ENCODE measurements at places on chromosomes 3 and 15. TPM values are rescaled to one million over a fixed set of nuclear protein-coding genes. Genes with fewer than 3 reads are reported as not detected.

RYR3 gene
- polyA plus RNA-seq, result 0.08 TPM

EEF1AKMT4 gene
- 9.3 TPM for polyA plus RNA-seq

ZNF148 gene
- 5.1 TPM for polyA plus RNA-seq

PCOLCE2 gene
- polyA plus RNA-seq, result 25.4 TPM

MAPK6 gene
- 16.9 TPM for polyA plus RNA-seq

ULK3 gene
- polyA plus RNA-seq, result 55.3 TPM

CPOX gene
- 37.2 TPM for polyA plus RNA-seq

DNASE1L3 gene
- not detected for polyA plus RNA-seq

CD96 gene
- polyA plus RNA-seq, result 0.06 TPM

REC114 gene
- polyA plus RNA-seq, result not detected

TLR9 gene
- not detected for polyA plus RNA-seq

CP gene
- polyA plus RNA-seq, result not detected

PAK6 gene
- 0.07 TPM for polyA plus RNA-seq

TUSC7 gene
- polyA plus RNA-seq, result not detected

ARPP21 gene
- 1.6 TPM for polyA plus RNA-seq

CCNB2 gene
- polyA plus RNA-seq, result 46.6 TPM

PLXNB1 gene
- polyA plus RNA-seq, result 39.8 TPM

LHFPL4 gene
- polyA plus RNA-seq, result 0.91 TPM

PRRT3 gene
- 5.5 TPM for polyA plus RNA-seq

TM4SF18 gene
- polyA plus RNA-seq, result 0.32 TPM

RPLP1 gene
- 1,792 TPM for polyA plus RNA-seq

TMEM40 gene
- polyA plus RNA-seq, result 0.05 TPM

IL20RB gene
- 0.58 TPM for polyA plus RNA-seq

CHCHD6 gene
- 42.5 TPM for polyA plus RNA-seq

SEMA5B gene
- 0.75 TPM for polyA plus RNA-seq

OIP5 gene
- 8.4 TPM for polyA plus RNA-seq

CSPG5 gene
- 0.58 TPM for polyA plus RNA-seq

WDR49 gene
- polyA plus RNA-seq, result not detected

GHRL gene
- polyA plus RNA-seq, result not detected

EXD1 gene
- polyA plus RNA-seq, result 0.02 TPM

NAALADL2 gene
- polyA plus RNA-seq, result 1.2 TPM

NDN gene
- polyA plus RNA-seq, result 31.6 TPM

TM4SF1 gene
- polyA plus RNA-seq, result 257 TPM

SKOR1 gene
- polyA plus RNA-seq, result 0.18 TPM

SLC12A8 gene
- polyA plus RNA-seq, result 13.2 TPM

CHRNB4 gene
- 0.30 TPM for polyA plus RNA-seq

CYP11A1 gene
- 0.08 TPM for polyA plus RNA-seq

AMIGO3 gene
- 1.2 TPM for polyA plus RNA-seq

OR5K2 gene
- polyA plus RNA-seq, result not detected

DLL4 gene
- 0.03 TPM for polyA plus RNA-seq

C2CD4A gene
- polyA plus RNA-seq, result not detected

SCAANT1 gene
- not detected for polyA plus RNA-seq

DUOXA2 gene
- not detected for polyA plus RNA-seq

GOLGA8H gene
- 0.86 TPM for polyA plus RNA-seq

ISLR gene
- 7.3 TPM for polyA plus RNA-seq

LINGO1 gene
- polyA plus RNA-seq, result 0.29 TPM

PTX3 gene
- polyA plus RNA-seq, result 208 TPM

XYLB gene
- polyA plus RNA-seq, result 3.6 TPM
